ENCODE measurements at places on chromosomes 1 and 21.
A peak's percentile ranks its signal among the peaks of the same experiment; 100 is the strongest.

DNA sequence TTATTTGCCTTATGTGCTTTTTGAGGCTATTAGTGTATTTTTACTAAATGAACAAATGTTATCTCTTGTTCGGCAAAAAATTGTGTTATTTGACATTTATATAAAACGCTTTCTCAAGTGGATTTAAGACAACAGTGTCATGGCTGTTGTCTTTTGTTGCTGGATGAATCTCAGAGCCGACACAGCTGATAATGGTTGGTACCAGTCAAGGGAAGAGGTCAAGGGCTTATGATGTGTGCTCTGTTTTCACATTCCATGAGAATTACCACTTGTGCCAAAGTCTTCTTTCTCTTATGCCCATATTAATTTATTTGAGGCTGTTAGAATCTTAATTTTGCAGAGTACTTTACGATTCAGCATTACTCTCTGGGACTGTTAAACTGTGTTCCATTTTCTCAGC is 17.9 kb upstream of the CD101 start:
- DNase-seq, result no peak

GRCh38 chr1:21232044-21232443 is 55.3 kb upstream of the EIF4G3 start:
- DNase-seq, result peak; percentile 23

DNA sequence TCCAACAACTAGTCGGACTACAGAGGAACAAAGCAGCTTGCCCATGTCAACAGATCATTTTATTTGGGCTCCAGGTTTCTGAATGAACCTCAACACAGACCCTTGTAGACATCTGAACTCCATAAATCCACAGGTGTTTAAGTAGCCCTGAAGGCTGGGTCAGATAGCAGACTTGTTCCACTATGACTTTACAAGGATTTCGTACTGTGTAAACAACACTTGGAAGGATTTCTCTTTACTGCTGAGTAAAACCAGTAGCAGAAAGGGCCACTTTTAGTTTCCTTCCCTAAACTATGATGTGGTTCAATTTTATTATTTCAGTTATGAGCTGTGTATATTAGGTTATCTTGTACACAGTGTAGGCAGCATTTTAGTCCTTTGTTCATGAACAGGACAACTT is 316.4 kb upstream of the ADGRL2 start:
- no peak for DNase-seq

GRCh38 chr1:178543290-178543607 is 30.3 kb downstream of the TEX35 start:
- DNase-seq, result no peak
